ENCODE measurements at places on chromosomes 2 and 18. TPM values are rescaled to one million over a fixed set of nuclear protein-coding genes. Genes with fewer than 3 reads are reported as not detected.

DNA sequence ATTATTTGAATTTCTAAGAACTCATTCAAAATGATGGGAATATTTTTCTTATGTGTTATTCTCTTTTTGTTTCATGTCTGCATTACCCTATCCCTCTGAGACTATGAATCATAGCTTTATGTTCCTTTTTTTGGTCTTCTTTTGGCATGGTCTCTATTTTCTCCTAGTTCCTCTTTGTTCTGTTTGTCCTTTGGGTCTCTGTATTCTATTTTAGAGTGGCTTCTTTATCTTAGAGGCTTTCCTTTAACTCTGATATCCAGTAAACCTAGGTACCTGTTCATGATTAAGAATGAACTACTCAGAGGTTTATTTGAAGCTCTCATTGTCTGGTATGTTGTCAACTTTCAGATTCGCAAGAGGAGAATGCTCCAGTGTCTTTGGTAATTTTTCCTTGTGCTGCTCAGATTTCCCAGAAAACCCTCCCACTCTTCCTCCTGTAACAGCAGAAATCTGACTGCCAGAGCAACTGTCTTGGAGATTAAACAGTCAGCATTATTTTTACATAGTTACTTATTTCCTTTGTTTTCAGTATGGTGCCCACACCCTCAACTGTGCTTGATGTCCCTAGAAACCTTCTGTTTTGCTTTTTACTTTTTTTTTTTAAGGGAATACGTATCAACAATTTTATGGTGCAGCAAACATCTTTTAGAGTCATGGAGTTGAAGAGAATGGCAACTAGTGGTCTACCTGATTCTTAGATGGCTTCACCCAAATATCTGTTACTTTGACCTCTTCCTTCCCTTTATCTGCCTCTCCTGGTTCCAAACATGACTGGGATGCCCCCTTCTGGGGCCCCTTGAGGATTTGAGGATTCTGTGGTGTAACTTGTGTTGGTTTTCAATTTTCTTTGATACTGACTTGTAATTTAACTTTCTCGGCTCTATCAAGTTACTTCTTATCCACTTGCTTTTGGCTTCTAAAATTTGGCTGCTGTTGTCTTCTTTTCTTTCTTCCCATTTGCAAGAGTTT is 92.0 kb downstream of the DPP10 start:
- ATAC-seq, result no peak

GRCh38 chr2:176526995-176527901 is 258.0 kb downstream of the MTX2 start:
- no peak for ATAC-seq

DNA sequence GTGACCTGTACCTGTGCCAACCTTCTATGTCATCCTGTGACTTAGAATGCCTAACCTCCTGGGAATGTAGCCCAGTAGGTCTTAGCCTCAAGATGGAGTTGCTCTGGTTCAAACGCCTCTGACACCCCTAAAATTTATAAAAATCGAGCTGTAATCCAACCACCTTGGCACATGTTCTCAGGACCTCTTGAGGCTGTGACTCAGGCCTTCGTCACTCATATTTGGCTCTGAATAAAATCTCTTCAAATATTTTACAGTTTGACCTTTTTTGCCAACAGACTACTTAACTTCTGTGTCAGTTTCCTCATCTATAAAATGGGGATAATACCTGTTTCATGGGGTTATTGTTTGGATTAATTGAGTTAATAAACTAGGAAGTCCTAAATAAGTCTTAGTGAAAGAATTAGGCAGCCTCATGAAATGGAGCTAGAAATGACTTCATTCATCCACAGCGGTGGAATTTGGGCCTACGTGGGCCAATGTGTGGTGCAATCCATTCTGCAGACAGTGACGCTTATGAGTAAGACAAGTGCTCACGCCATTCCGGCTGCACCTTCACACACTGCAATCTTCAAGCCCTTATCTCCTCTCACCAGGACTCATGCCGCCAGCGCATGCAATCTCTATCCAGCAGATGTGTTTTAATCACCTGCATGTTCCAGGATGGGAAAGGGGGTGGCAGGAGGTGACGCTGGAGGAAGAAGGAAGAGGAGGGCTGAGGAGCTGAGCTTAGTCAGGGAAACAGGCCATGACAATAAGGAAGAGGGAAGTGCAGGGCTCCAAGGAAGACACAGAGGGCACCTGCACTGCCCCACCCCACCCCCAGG is 2.0 kb upstream of the UBE2F start:
- ATAC-seq, result no peak

DNA sequence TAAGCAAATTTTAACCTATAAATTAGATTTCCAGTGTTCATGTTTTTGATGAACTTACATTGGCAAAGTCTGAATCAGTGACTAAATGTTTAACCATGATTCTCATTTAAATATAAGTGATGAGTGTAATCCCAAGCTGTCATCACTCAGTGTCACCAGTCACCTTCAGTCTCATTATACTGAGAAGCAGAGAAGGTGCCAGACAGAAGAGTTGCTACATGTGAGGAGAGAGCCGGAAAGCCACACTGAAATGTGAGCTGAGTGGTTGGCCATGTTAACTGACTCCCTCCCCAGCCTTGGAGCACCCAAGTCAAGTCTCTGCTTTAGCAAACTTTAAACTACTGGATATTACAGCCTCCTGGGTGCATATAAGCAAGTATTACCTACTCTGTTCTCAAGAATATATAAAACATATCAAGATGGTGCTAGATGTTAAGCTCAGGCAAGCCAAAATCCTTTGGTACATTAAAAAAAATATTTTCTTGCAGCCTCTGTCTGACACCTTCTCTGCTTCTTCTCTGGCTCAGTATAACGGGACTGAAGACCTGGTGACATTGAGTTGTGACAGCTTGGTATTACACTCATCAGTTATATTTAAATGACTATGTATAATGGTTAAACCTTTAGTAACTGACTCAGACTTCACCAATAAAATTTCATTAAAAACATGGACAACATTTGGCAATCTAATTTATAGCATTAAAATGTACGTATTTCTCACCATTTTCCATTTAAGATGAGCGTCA is 75.8 kb upstream of the MAP3K20 start:
- no peak for ATAC-seq

- ATAC-seq, result no peak
Observed at GRCh38 chr18:33781429-33781828, 203.4 kb downstream of the ASXL3 start.

DNA sequence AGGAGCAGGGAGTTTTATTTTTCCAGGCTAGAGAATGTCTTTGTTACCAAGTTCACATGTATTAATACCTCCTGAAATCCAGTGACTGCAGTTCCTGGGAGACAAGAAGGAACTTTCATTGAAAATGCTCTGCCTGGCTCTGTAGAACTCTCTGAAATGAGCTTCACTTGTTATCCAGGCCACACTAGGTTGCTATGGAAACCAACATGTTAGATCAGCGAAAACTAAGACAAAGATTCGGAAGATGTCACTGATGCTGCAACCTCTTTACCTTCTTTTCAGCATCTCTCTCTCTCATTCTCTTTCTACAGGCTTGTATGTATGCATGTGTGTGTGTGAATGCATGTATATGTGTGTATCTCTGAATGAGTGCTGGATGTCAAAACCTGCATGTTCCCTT is 218.5 kb downstream of the TRIB2 start:
- no peak for ATAC-seq

DNA sequence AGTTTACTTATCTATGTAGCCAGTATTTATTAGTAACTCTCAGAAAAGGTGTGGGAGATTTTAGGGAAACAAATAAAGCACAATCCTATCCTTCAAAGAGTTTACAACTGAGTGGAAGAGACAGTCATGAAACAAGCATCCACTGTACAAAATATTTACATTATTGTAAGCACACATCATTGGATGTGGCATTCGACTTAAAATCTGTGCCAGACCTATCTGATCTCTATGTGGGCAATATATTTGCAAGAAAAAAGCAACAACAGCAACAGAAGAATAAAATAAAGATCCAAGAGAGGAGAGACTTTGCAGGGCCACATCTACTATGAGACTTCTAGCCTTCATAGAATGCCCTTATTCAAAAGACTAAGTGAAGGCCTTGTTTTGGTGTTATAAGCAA is 882.1 kb upstream of the PIK3C3 start:
- no peak for ATAC-seq

DNA sequence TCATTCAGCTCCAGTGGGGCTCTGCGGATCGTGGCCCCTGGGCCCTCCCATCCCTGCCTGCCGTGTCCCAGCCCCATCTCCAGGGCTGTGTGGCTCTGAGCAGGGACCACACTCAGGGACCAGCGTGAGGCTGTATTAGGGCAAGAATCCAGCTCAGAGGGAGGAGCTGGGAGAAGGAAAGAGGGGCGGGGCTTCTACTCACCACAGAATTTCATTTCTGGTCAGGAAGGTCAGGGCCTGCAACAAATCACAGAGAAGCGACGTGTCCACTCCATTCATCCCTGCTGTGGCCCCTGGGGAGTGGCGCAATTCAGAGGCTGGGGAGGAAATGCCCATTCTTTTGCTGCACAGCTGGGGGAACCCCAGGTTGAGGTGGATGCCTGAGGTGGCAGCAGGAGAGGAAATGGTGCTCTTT is 828 bp downstream of the CIB4 start:
- ATAC-seq, result no peak

GRCh38 chr2:80026040-80026729 is 278.4 kb downstream of the LRRTM1 start:
- ATAC-seq, result no peak

DNA sequence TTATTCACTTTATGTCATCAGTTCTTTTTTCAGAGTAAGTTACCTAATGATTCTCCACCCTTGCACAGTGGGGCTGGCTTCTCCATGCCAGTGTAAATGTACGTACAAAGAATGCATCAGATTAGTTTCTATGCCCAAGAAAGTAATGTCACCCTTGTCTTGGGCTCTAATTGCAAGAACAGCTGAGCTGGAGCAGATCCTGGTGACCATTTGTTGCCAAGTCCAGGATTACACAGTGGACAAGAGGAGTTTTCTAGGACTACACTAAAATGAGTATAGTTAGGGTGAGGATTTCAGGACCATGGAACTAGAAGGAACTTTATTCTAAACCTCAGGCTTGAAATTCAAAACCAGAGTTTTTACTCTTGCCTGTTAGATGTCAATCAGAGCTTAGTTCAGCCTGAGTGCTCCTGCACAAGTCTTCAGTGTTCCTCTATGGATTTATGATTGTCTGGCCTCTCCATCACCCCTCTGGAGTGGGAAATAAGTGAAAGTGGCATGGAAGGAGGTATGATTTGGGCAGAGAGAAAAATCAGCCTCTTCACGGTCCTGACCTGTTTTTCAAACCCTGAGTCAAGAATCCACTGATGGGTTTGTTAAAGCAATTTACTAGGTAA is 29.8 kb downstream of the PCBP1 start:
- ATAC-seq, result no peak

DNA sequence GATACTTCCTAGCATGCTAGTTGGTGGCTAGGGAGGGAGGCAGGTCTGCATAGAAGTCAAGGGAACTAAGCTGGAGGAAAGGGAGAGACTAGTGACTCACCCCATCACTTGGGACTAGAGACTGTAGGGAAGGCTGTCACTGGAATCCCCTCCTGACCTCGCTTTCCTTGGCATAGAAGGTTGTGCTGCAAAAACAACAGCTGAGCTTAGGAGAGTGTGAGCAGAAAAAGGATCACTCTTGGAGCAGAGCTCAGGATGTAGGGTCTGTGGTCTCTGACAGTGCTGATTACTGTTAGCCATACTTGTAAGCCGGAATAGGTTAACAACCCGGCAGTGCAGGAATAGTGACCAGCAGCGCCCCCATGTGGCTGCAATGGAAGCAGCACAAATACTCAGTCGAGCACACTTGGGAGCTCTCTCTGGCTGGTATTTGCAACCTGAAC is 66.9 kb upstream of the SMAD2 start:
- ATAC-seq, result peak; percentile 32

- peak; percentile 8 for ATAC-seq
Observed at GRCh38 chr2:238425979-238426567, 654 bp upstream of the ASB1 start.

- ATAC-seq, result no peak
Observed at GRCh38 chr18:1573732-1574131, 669.1 kb downstream of the ADCYAP1 start.

DNA sequence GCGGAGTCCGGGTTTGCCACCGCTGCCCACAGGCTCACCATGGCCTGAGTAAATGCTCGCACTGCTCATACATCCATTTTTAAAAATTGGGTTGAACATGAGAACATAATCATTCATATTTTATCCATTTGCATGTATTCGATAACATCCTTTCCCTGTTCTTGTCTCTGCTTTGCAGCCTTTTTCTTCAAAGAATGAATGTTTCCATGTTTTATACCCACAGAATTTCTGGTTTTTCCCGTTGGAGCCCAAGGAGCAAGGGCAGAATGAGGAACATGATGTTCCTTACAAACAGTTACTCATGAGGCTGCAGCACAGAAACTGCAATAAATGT is 146.5 kb downstream of the CCDC74A start:
- no peak for ATAC-seq

DNA sequence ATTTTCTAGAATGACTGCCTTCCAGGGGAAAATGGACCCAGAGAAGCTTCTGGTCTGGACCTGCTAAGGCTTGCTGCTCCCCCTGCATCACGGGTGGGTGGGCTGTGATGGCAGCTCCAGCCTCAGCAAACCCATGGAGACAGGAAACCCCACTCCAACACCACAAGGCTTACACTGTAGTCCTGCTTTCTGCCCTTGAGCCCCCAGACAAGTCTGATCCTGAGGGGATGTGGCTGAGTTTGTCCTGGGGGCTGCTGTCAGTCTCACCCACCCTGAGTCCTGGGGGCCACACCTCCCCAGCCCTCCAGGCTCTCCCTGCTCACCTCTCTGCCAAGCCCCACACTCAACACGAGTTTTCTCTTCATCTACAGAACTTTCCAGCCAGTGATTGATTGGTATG is 279.4 kb downstream of the EIPR1 start:
- ATAC-seq, result no peak

- no peak for ATAC-seq
Observed at GRCh38 chr18:48843162-48843561, 107.6 kb downstream of the SMAD7 start.

TET3 gene
- total RNA-seq, result 15.1 TPM

SLC4A3 gene
- total RNA-seq, result not detected

SOX11 gene
- total RNA-seq, result not detected

STPG4 gene
- 0.19 TPM for total RNA-seq

SH3BP4 gene
- not detected for total RNA-seq

CRYGD gene
- not detected for total RNA-seq

SLC9A4 gene
- total RNA-seq, result 0.11 TPM

ALPI gene
- not detected for total RNA-seq
